ENCODE measurements at places on chromosomes 13 and 19.

- DNase-seq = no peak
Measured at GRCh38 chr13:51635137-51635878, 51.0 kb downstream of the WDFY2 start.

GRCh38 chr13:45715351-45715750 lies 13.2 kb downstream of the CBY2 start:
- DNase-seq = no peak

DNA sequence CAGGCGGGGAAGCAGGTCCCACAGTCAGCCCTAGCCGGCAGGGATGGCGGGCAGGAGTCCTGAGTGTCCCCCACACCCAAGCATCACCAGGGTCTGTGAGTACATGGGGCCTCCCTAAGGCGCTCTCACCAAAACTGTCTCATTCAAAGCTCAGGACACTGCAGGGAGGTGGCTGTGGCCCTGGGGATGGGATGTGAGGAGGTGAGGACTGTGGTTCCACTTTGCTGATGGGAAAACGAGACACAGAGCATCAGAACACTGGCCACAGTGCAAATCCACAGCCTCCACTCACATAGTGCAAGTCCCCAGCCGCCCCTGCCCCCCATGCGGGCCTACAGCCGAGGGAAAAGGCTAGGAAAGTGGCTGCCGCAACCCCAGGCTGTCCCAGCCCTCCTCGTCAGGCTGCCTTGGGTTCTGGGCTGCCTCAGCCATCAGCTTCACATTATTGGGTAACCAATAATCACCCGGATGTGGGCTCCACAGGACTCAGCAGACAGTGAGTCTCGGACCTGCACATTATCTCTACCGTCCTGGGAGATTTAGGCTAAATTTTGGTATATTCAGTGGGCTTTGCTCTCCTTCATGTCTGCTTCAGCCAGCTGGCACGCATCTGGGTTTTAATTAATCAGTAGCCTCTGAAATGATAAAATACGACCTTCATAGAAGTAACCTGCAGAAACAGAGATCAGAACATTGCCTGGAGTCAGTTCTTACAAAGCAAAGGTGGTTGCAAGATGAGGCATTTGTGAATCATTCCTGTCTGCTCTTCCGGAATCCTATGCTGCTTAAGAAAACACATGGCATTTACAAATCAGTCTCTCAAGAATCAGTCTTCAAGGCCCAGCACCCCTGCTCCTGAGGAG lies 77.0 kb downstream of the SOX1 start:
- DNase-seq = no peak

- DNase-seq = no peak
Measured at GRCh38 chr19:51271067-51271466, 20.2 kb downstream of the SIGLECL1 start.

DNA sequence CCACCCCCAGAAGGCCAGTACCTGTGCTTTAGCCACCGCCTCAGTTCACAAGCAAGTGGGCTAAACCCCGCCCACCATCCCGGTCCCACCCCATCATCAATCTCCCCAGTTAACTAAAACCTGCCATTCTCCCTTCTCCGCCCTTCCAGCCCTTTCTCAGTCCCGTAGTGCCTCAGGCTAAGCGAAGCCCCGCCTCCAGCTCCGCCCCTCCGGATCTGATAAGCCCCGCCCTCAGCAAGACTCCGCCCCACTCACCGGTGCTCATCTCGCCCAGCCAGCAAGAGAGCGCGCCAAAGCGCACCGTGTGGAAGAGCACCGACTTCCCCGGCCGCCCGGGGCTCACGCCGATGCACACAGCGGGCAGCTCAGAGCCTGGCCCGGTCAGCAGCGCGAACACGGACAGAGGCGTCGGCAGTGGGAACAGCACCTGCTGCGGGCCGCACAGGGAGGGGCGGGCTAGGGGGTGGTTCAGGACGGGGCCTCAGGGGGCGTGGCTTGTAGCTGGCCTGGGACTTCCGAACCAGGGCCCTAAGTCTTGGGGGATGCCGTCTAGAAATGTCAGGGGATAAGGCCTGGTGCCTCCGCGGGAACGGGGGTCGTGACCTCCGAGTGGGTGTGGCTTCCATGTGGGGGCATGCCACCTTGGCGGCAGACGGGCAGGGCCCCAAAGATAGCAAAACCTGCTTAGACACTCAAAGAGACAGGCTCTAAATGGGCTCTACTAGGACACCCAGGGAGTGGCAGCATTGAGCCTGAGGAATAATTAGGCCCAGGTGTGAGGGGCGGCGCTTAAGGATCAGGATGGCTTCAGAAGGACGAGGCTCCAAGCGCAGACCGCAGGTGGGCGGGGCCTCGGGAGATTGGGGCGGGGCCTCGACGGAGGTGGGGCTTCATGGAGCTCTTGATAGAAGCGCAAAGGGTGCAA lies 21.4 kb downstream of the MAP4K1 start:
- DNase-seq = peak; percentile 50

DNA sequence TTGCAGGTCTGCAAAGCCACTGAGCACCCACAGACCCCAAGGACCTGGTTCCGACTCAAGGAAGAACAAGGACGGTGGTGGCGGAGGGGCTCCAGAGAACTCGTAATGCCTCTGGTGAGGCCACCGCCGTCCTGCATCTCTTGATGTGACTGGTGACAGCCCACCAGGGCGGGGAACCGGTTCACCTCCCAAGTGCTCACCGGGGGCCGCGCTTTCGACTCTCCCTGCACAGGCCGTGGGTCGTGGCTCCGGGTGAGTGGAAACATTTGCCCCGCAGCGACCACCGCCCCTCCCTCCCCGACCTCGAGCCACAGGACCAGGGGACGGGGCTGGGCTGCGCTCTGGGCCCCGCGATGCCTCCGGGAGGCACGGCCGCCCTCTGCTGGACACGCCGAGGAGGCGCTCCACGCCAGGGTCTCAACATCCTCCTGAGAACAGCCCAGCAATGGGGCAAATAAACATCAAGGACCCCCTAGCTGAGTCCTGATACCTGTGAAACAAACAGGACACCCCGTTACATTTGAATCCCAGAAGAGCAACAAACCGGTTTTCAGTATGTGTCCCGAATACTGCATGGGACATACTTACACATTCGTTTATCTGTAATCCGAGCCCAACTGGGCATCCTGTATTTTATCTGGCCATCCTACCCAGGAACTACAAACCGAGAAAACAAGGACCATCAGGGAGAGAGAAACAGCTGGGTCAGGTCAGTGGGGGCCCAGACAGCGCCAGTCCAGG lies 3.9 kb upstream of the PLPP2 start:
- DNase-seq = peak; percentile 81
